Transverse colon (tissue), 4 donors: ENCODE measurements at places on chromosomes 6 and 20.

DNA sequence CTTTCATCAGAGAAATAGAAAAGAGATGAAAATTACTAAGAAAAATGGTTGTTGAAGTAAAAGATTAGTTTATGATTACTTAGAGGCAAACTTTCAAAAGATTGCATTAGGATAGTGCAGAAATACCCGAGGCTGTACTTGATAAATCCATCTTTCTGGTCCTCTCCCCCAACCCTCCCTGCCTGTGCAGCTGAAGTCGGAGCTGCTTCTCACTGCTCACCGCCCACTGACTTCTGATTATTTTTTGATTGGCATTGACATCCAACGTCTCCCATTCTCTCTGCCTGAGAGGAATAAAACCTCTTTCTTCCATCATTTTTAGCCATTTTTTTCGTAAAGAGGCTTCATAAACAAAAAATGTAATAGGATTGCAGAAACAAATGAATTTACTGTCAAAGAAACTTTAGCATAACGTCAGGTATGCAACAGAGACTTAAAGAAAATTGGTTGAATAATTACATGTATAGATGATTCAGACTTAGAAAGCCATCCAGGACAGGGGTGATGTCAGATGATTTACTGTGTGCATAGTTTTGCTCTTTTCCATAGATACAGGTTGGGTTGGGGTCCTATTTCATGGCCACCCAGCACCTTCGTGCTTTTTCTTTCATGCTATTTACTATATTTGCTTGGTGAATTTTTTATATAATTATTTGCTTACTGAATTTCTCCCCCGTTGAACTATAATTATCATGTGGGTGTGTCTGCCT is 53.6 kb upstream of the EDN3 start:
- no peak for DNase-seq

DNA sequence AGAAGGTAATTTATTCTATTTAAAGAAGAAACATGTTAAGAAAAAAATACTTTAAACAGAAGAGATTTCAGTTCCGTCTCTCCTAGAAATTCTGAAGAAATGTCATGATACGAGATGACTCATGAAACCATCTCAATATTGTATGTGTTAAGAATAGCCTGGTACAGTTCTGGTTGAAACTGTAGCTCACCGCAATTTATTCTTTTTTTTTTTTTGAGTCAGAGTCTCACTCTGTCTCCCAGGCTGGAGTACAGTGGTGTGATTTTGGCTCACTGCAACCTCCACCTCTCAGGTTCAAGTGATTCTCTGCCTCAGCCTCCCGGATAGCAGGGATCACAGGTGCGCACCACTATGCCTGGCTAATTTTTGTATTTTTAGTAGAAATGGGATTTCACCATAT is 103.3 kb downstream of the ARHGAP18 start:
- no peak for DNase-seq

DNA sequence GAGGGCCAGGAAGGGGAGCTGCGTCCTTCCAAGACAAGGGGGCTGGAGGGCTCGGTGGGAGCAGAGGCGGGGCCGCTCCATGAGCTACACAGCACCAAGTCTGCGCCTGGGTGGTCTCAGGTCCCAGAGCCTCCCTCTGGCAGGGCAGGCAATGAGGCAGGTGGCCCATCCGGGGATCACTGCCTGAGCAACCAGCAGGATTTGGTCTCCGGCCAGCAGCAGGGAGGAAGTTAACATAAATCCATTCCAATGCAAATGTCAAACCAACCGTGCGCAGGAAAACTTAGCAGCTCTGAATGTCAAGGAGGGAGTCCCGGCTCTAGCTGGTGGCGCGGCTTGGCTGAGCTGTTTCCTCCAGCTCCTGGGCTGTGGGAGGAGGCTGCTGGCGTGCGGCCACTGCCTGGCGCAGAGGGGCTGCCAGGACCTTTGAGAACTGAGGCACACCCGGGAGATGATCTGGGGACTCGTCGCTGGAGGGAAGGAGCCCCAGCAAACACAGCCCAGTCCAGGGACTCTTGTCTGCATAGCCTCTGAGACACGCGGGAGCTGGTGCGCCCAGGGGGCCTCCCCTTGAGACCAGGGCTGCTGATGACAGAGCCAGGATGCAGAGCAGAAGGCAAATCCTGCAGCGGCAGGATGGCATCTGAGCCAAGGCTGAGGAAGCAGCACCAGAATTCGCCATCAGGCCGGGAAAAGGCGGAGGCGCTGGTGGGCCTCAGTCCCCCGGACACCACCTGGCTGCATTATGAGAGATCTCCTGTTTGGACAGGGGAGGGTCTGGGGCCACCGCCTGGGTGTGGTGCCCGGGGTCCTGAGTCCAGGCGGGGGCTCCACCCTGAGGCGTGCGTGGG is 33.1 kb upstream of the CHRNA4 start:
- no peak for DNase-seq

GRCh38 chr6:116409756-116410155 is 39.0 kb downstream of the DSE start:
- DNase-seq: no peak

DNA sequence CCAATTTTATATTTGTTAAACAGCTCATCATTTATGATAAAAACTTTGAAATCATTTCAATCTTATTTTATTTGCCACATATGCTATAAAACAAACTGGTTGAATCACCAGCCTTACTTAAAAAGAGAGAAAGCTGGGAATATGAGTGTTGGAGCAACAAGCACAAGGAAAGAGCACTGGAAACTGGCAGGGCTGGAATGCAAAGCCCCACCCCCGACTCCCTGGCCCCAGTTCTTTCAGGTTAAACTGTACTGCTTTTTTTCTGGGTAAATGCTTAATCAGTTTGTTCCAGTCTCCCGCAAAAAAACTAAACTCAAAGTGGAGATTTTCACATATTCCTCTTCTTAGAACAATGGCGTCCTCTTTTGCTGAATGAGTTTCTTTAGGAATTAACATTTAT is 433.8 kb upstream of the NOX3 start:
- peak; percentile 11 for DNase-seq

GRCh38 chr6:117441824-117442264 is 16.1 kb upstream of the ROS1 start:
- no peak for DNase-seq
